ENCODE measurements at places on chromosomes 3 and 15. TPM values are rescaled to one million over a fixed set of nuclear protein-coding genes. Genes with fewer than 3 reads are reported as not detected.
A peak's percentile ranks its signal among the peaks of the same experiment; 100 is the strongest.

GOLGA8J gene
- not detected for total RNA-seq

KATNBL1 gene
- 44.2 TPM for total RNA-seq

RTP1 gene
- total RNA-seq: not detected

DUOXA1 gene
- total RNA-seq: not detected

TGFBR2 gene
- total RNA-seq: 47.6 TPM

FAM81A gene
- 1.9 TPM for total RNA-seq

ARHGEF3 gene
- 54.4 TPM for total RNA-seq

TMEM266 gene
- not detected for total RNA-seq

MME gene
- total RNA-seq: not detected

ALG1L2 gene
- not detected for total RNA-seq

GRCh38 chr15:49848282-49848724 lies 227.5 kb downstream of the DTWD1 start:
- peaks cover 34% of the 10 kb centered on the region for H3K36me3 ChIP-seq
- no peaks in the 10 kb centered on the region for H3K4me1 ChIP-seq
- no peak overlapping the region for H3K27ac ChIP-seq
- no peaks in the 10 kb centered on the region for H3K27me3 ChIP-seq

DNA sequence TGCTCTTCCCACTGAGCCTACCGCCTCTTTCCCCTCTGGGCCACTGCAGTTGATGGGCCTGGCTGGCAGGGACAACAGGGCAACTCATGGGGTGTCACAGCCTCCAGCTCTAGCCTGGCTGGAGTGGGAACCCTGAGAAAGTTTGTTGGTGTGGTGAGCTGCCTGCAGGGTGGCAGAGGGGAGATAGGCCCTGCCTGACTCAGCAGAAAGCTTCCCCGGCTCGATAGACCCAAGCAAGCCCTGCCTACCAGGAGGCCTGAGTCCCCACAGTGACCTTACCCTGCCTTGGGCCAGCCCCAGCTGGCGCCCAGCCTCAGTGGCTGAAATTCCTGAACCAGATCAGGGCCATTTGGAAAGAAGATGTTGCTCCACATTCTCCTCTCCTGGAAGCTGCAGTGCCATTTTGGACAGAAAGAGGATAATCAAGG lies 29.4 kb downstream of the ABTB1 start:
- peaks cover 3% of the 10 kb centered on the region for H3K4me1 ChIP-seq
- no peak overlapping the region for H3K27ac ChIP-seq
- no peak for DNase-seq
- H3K36me3 ChIP-seq: no peaks in the 10 kb centered on the region

DNA sequence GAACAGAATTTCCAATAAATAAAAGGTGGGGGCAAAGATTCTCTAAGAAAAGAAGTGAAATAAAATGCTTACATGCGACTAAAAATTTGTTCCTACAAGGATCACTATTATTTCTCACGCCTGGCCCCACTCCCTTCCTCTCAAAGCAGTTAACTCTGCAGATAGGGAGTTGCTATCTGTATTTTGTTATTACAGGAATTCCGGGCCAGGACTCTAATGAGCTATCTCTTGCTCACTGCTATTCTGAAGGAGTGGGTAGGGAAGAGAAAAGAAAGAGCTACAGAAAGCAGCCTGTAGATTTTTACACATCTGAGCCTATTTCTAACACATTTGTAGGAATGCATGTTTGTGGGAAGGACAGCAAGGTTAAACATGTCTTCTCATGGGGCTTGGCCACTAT lies 140.4 kb downstream of the PCCB start:
- H3K4me1 ChIP-seq: no peaks in the 10 kb centered on the region
- no peak overlapping the region for H3K27ac ChIP-seq
- no peaks in the 10 kb centered on the region for H3K27me3 ChIP-seq
- H3K4me3 ChIP-seq: no peak overlapping the region
- peaks cover 5% of the 10 kb centered on the region for H3K36me3 ChIP-seq

DNA sequence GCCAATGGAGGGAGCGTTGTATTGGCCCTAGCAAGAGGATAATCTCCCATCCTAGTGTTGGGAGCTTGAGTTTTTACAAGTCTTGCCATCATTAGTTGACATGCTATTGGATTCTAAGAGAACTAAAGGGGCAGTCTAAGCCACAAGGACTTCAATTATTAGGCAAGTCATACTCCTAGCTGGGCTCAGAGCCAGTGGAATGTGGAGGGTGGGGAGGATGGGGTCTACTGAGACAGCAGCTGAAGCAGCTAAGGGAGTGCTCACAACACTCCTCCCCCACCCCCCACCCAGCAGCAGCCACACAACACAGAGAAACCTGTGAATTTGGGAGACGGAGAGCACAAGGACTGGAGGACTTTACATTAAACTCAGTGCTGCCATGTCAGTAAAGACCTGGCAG lies 27.9 kb downstream of the FRG2C start:
- no peaks in the 10 kb centered on the region for H3K36me3 ChIP-seq
- no peak overlapping the region for H3K4me3 ChIP-seq
- no peak overlapping the region for H3K27ac ChIP-seq
- H3K4me1 ChIP-seq: no peaks in the 10 kb centered on the region
- H3K27me3 ChIP-seq: no peaks in the 10 kb centered on the region
- DNase-seq: no peak

DNA sequence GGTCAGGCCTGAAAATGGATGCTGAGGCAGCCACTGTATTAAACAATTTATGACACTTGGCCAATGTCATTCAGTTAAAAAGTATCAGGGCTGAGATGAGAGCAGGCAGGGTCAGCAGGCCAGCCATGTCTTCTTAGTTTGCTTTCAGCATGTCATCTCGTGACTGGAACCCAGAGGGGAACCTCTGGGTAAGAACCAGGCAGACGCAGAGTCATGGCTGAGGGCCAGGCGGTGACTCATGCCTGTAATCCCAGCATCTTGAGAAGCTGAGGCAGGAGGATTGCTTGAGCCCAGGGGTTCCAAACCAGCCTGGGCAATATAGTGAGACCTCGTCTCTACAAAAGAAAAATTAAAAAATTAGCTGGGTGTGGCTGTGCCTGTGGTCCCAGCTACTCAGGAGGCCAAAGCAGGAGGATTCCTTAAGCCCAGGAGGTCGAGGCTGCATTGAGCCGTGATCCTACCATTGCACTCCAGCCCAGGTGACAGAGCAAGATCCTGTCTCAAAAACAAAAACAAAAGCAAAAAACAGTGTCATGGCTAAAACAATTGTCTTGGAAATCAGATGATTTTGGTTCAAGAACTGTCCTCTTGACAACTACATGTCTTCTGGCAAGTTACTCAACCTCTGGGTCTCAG lies 11.7 kb downstream of the BCL2L10 start:
- H3K27ac ChIP-seq: no peak overlapping the region
- DNase-seq: no peak
- peaks cover 4% of the 10 kb centered on the region for H3K27me3 ChIP-seq
- no peak overlapping the region for H3K4me3 ChIP-seq
- H3K36me3 ChIP-seq: no peaks in the 10 kb centered on the region

GRCh38 chr15:100875495-100875894 lies 4.1 kb upstream of the ALDH1A3 start:
- no peak overlapping the region for H3K4me3 ChIP-seq
- no peak overlapping the region for H3K27ac ChIP-seq
- H3K4me1 ChIP-seq: peaks cover 2% of the 10 kb centered on the region
- peaks cover 42% of the 10 kb centered on the region for H3K27me3 ChIP-seq
- no peaks in the 10 kb centered on the region for H3K36me3 ChIP-seq

DNA sequence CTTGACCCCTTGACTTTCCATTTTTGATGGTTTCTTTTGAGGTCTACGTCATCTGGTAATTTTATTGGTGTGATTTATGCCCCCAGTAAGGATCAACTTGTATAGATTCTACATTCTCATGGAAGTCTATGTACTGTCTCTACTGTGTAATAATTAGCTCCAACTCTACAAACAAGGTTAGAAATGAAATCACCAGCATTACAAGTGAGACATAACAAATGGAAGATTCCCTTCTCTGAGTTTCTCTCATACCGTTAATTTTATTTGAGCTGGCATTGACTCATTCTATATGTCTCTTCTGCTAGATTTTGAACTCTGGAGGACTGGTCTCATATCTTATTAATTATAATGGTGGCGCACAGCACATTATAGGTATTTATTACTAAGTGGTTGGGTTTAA lies 138.9 kb downstream of the LPP start:
- H3K36me3 ChIP-seq: peaks cover 37% of the 10 kb centered on the region
- no peak for DNase-seq
- H3K27me3 ChIP-seq: no peaks in the 10 kb centered on the region
- no peak overlapping the region for H3K27ac ChIP-seq

GRCh38 chr3:57006179-57006657 lies 54.2 kb upstream of the SPATA12 start:
- peak overlapping the region; percentile 47 for H3K27ac ChIP-seq
- H3K4me3 ChIP-seq: no peak overlapping the region
- H3K36me3 ChIP-seq: no peaks in the 10 kb centered on the region
- H3K4me1 ChIP-seq: peaks cover 9% of the 10 kb centered on the region
- DNase-seq: no peak
- H3K27me3 ChIP-seq: peaks cover 7% of the 10 kb centered on the region

DNA sequence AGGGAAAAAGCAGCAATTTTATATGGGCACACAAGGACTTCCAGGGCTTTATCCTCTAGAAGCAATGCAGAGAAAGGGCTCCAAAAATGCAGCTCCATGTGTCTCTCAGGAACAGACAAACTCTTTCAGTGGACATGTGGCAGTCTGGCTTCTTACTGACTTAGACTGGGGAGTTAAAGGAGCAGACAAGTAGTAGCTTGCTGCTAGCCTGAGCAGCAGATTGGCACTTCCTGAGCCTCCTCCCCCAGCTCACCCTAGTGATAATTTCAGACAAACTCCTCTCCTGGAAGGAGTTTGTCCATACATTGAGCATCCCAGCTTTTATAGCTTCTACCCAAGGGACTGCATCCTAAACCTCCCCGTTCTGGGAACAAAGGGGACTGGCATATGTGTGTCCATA lies 101.7 kb upstream of the MANF start:
- H3K27ac ChIP-seq: no peak overlapping the region
- no peaks in the 10 kb centered on the region for H3K27me3 ChIP-seq
- no peak overlapping the region for H3K4me3 ChIP-seq
- no peak for DNase-seq
- H3K4me1 ChIP-seq: no peaks in the 10 kb centered on the region

GRCh38 chr3:156682501-156682900 lies 8.1 kb downstream of the TIPARP start:
- H3K36me3 ChIP-seq: peaks cover 46% of the 10 kb centered on the region
- H3K27me3 ChIP-seq: no peaks in the 10 kb centered on the region
- no peak for DNase-seq
- peak overlapping the region; percentile 63 for H3K4me3 ChIP-seq
- H3K4me1 ChIP-seq: peaks cover 72% of the 10 kb centered on the region
- H3K27ac ChIP-seq: no peak overlapping the region

DNA sequence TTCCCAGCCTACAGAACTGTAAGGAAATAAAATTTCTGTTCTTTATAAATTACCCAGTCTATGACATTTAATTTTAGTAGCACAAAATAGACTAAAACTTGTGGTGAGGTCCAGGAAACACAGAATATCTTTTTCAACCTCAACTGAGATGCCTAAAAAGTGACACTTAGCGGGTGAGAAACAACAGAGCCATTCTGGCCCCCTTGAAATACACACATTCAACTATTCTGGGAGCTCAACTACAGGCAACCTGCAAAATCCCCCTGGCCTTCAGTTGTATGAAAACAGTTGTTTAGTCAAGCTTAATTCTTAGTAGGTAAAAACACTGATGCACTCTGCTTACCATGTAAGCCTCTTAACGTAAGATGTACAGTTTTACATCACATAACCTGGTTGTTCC lies 66.8 kb downstream of the ANKRD28 start:
- H3K27me3 ChIP-seq: no peaks in the 10 kb centered on the region
- no peak overlapping the region for H3K4me3 ChIP-seq
- peaks cover 60% of the 10 kb centered on the region for H3K36me3 ChIP-seq
- no peak for DNase-seq
- no peak overlapping the region for H3K27ac ChIP-seq

DNA sequence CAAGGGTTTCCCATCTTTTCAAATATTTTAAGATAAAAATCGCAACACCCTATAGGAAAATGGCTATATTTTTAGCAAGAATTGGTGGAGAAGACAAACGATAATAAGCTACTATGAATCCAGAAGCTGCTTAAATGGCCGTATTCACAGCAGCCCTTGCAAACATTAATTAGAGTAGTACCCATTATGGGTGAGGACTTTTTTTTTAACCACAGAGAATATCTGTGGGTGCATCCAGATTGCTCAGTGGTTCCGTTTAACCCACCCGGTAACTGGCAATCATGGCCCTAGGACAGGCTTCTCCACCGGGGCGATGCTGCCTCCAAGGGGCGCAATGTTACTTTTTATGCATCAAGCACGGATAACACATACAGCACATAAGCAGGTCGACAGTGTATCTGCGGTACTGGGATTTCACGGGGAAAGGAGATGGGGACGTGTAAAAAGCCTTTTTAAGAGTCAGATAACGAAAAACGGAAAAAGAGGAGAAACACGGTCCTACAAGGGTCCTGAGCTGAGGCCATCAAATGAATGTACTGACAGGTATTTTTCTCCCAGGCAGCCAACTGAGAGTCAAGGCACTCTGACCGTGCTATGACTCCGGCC lies 968 bp upstream of the TMEM266 start:
- no peaks in the 10 kb centered on the region for H3K36me3 ChIP-seq
- H3K4me1 ChIP-seq: peaks cover 12% of the 10 kb centered on the region
- DNase-seq: peak; percentile 72
- peak overlapping the region; percentile 75 for H3K4me3 ChIP-seq

DNA sequence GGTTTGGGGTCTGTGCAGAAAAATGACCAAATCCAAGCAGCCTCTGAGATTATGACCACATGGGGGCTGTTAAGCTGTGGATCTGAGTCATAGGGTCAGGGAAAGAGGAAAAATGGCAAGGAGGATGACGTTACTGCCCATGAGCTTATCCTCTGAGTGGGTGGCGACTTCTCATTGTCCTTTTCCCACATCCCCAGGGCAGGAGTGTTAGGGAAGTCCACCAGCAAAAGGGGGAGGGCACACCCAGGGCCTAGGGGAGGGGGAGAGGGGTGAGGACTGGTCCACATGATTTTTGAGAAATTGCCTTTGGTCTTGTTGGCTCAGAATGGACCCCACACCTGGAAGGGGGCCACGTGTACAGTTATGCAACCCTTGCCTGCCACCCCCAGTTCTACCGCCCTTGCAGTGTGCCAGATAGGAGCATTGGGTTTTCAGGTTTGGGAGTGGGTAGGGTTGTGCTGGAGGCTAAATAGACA lies 2.6 kb downstream of the CD276 start:
- peaks cover 45% of the 10 kb centered on the region for H3K27me3 ChIP-seq
- H3K27ac ChIP-seq: no peak overlapping the region
- DNase-seq: no peak
- H3K4me1 ChIP-seq: peaks cover 21% of the 10 kb centered on the region

DNA sequence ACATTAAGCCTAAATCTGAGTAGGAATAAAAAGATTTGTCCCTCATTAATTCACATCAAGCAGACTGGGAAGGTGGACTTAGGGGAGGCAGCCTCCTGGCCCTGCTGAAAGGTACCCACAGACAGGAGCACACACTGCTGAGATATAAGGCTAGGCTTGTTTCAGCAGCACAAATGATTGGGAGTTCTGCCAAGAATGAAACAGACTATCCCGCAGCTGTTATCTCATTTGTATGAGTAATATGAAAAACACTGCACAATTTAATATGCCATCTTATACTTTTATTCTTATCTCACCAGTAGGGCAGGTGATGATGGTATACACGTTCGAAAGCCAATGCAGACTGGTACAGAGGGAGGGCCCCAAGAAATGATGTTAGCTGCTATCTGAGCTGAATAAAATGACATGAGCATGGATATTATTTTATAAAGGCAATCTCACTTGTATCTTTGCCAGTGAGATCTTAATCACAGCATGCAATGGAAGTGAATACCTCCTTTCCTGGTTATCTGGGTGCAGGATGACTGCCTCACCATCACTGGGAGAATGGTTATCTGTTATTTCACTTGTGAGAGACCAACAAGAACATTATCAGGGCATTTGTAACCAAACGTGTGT lies 258.7 kb upstream of the PPP2R3A start:
- no peak overlapping the region for H3K4me3 ChIP-seq
- H3K4me1 ChIP-seq: no peaks in the 10 kb centered on the region
- H3K27ac ChIP-seq: no peak overlapping the region
- H3K27me3 ChIP-seq: no peaks in the 10 kb centered on the region
- no peaks in the 10 kb centered on the region for H3K36me3 ChIP-seq
- DNase-seq: no peak
